ENCODE measurements at places on chromosomes 7 and 10.

DNA sequence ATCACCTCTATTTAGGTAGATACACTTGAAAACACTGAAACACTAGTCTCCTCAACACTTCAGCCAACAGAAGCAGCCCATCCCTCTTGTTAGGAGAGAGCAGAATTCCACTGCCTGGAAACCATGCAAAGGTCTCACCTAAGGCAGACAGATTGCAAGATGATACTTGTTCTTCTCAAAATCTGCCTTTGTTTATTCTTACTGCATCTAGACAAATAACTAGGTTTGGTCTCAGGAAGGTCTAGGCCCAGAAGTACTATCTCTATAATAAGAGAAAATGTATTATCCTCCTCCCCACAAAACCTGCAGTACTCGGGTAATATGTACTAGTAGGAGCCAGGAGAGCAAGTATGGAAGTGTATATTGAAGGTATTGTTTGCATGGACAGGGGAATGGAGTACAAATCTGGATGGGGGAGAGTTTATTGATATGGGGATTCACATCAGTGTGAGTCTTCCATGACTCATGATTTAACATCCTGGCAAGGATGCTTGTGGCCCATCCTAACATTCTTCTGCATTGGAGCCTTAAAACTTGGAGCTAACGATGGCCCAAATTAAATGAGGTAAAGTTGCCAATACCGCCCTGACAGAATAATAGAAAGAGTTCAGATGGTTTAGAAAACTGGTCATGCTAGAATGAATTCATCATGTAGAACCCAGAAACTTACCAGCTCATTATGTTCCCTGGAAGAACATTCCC is 109.2 kb downstream of the EPC1 start:
- DNase-seq = no peak

DNA sequence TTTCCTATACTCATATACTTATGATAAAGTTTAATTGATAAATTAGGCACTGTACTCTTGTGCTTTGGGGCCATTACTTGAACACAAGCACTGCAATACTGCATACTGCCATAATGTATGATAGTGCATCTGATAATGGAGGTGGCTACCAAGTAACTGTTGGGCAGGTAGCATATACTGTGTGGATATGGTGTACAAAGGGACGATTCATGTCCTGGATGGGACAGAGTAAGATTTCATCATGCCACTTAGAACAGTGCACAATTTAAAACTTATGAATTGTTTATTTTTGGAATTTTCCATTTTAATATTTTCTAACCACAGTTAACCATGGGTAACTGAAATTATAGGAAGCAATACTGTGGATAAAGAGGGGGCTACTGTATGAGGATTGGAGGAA is 38.9 kb downstream of the AKAP9 start:
- DNase-seq = no peak

GRCh38 chr10:59465088-59465487 is 102.7 kb upstream of the FAM13C start:
- peak; percentile 38 for DNase-seq

- peak; percentile 5 for DNase-seq
Measured at GRCh38 chr10:37289833-37290464, 164.6 kb downstream of the ANKRD30A start.

DNA sequence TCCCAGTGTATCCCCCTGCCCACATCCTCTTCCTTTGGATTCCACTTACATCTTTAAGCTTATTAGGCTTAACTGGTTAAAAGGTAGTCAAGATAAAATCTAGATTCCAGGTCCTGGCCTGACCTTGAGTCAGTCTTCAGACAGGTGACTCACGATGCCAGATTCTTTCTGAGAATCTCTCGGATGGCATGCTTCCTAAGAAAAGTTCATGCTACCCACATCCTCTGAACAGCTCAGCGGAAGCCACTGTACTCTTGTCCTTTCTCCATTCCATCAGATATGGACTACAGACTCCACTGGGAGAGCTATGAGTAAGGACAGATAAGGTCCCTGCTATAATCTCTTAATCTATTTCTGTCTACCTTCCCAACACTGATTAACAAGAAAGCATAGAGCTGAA is 43.4 kb downstream of the DNMBP start:
- DNase-seq = no peak

- DNase-seq = no peak
Measured at GRCh38 chr7:120990468-120991118, 2.1 kb downstream of the CPED1 start.

DNA sequence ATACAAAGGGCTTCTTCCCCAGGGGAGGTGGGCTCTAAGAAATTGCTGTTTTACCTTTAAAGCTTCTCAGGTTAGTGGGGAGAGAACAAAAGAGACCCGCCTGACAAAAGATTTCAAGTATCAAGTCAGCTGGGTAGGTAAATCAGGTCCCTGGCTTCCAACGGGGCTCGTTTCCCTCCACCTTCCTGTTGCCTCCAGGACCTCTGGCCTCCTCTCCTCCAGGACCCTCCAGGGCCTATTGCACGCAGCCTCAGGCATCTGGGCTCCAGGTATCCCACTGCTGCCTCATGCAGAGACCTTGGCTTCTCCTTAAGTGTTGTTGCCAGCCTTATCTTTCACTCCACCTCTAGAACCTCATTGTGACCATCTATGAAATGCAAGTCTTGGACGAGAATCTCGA is 2.9 kb downstream of the BNIP3 start:
- DNase-seq = no peak

DNA sequence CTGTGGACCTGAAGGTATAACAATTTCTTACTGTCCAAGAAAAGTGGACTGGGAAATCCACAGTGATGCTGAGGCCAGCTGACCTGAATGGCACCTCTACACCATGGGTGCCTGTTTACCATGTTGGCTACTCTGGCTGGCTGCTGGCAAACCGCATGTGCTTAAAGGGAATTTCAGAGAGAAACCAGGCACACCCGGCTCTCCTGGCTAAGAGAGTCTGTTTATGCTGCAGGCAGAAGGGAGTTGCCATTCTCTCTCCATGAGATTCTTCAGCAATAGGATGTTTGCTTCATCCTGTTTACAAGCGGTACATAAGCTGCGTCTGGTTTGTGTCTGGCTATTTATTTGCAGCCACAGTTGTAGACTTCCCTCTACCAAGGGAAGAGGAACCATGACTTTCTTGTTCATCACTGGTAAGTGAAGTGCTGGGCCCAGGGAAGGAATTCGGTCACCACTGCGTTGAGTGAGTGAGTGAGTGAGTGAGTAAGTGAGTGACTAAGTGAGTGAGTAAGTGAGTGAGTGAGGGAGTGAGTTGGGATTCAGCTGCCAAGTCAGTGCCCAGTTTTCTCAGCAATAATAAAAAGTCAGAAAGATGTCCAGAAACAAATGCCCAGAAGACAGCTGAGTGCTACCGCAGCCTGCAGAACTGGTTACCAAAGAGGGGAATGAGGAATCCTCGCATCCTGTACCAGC is 90.4 kb downstream of the COBL start:
- DNase-seq = no peak

DNA sequence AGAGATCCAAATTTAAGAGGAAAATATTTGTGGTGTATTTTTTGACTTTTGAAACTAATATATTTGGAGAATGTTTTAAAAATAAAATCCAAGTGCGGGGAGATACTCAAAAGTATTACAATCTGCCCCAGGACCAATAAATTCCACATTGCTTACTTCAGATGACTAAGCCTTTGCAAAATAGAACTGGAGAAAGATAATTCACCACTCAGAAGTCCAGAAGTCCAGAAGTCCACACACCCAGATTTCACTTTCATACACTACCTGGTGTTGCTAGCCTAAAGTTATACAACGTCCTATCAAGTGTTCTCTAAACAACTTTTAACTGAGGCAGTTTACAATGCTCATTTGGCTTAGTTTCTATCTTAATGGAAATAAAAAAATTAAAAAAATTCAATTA is 487.0 kb upstream of the SEMA3D start:
- no peak for DNase-seq

DNA sequence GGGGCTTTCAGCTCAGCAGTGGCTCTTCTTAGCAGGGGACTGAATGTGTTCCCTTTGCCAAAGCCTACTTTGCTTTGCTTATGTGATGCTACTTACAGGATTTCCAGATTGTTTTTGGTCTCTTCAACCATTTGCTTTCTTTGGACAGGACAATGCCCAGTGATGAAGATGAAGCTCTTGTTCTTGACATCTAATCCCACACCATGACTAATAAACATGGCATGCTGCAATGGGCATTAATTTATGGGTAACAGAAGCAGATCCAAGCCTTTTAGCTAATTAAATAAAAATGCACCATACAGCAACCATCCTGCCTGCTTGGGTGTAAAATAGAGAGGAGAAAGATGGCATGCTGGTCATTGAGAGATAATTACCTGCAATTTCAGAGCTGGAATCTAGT is 175.5 kb upstream of the ITGB1 start:
- DNase-seq = no peak

- no peak for DNase-seq
Measured at GRCh38 chr10:31926765-31927564, 1.7 kb downstream of the ARHGAP12 start.

DNA sequence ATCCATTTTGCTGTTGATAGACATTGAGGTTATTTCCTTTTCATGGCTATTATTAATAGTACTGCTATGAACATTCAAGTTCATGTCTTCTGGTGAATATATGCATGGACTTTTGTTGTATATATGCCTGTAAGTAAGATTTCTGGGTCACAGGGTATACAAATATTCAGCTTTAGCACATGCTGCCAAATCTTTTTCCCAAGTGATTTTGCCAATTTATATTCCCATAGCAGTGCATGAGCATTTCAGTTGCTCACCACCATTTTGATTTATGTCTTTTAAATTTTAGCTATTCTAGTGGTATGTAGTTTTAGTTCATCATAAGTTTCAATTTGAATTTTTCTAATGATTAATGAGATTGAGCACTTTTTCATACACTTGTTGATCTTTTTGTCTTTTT is 59.9 kb downstream of the CALD1 start:
- DNase-seq = no peak

GRCh38 chr10:77635402-77636227 is 2.0 kb downstream of the KCNMA1 start:
- DNase-seq = no peak

GRCh38 chr7:99558306-99559174 is at the start of gene ZNF655:
TSS of gene ZNF655 (plus strand) at chr7:99558642. CDS start at chr7:99560560, 1,918 bp downstream.
- DNase-seq = peak; percentile 98

DNA sequence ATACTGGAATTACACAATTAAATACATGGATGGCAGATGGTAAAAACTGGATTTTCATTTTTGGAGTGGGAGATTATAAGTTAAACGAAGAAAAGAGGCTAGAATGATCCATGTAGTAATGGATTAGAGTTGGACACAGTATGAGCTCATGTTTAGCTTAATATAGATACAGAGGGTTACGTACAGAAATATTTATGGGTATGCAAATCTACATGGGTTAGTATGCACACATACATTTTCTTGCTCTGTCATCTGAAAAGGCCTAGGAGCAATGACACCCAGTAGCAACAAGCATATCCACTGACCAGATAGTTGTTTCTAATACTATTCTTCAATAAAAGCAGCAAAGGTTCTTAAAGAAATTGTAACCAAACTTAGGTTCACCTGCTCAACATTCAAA is 366.4 kb downstream of the SEMA3D start:
- no peak for DNase-seq

DNA sequence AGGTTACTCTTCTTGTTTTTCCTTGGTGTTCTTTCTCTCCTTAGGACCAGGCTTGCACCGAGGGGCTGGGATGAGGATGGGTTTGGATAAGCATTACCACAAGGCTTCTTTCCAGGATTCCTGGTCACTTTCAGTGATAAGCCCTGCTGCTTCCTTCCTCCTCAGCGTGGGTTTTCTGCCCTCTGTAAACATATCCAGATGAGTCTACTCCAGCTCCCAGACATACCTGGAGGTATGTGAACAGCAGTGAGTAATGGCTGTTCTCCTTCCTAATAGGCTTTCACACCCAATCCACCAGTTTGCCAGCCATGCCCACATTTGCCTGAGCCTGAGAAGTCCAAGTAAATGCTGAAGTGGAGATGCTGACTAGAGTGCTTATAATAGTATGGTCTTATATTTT is 229.8 kb upstream of the YAE1 start:
- DNase-seq = no peak

- DNase-seq = no peak
Measured at GRCh38 chr7:73482746-73483145, 39.3 kb downstream of the BAZ1B start.

DNA sequence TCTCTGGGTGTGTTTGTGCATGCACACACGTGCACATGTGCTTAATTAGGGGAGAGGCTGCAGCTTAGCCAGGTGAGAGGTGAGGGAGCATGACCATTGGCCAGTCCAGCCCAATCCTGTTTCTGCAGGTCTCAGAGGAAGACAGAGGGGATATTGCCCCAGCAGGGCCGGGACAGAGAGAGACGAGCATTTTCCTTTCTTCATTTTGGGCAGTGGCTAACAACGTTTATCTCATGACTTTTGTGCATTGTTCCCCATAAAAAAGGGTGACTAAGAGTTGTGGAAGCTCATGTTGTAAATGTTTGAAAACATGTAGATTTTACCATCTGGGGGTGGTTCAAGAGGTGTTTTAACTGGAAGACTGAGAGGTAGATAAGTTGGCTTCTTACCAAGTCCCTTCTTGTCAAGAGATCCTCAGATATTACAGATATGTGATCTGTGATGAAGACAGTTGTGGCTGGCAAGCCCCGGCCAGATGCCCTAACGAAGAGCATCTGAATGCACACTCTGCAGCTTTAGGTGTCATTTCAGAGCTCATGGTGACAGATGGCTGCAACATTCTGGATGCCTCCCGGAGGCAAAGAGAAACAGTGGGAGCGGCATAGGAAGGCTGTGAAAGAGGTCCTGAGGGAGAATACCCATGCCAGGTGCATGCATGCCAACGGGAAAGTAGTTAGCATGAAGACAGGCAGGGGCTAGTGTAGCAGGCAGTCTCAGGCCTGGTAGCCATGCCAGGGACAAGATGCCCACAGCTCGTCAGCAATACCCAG is 16.7 kb upstream of the DMBT1 start:
- no peak for DNase-seq

DNA sequence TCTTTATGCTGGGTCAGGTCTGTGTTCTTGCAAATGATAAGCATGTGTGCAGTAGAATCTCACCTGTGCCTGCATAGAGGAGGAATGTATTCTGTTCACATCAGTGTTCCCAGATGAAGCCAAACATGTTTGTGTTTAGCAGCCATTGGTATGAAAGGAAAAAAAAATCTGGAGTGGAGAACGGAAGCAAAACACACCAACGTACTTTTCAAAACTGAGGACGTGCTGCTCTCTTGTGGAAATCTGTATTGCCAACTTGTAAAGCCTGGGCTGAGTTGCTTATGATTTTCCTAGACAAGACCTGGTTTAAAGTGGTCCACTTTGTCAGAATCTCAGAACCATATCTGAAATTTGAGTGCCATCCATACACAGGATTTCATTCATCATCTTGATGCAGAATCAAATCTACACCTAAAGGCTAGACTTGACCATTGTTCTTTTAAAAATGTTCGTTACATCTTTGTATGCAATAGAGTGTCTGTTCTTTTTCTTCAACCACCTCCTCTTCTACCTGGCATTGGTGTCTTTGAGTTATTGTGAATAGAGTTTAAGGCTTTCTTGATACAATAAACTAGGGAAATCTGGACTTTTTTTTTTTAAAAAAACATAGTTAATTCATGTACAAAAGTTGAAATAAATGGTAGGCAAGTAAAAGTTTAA is 367.7 kb downstream of the PHF14 start:
- DNase-seq = peak; percentile 78

All from DMS53 (cell line).